ENCODE measurements at places on chromosomes 2 and 18. TPM values are rescaled to one million over a fixed set of nuclear protein-coding genes. Genes with fewer than 3 reads are reported as not detected.

The ARHGAP28 gene
- total RNA-seq, result 28.7 TPM

The KLHL29 gene
- total RNA-seq, result 34.0 TPM

The SCYGR8 gene
- not detected for total RNA-seq

The SPOPL gene
- 22.5 TPM for total RNA-seq

The NAT8 gene
- not detected for total RNA-seq

The BCL2 gene
- total RNA-seq, result 33.4 TPM

The TSPYL6 gene
- 0.18 TPM for total RNA-seq

The MAP2 gene
- 502 TPM for total RNA-seq

The ATP6V1B1 gene
- total RNA-seq, result not detected

The SPHKAP gene
- total RNA-seq, result 17.6 TPM

The EPB41L3 gene
- total RNA-seq, result 61.2 TPM

The YES1 gene
- total RNA-seq, result 44.9 TPM

The GKN2 gene
- not detected for total RNA-seq

The TEX44 gene
- total RNA-seq, result not detected

The POU3F3 gene
- 30.7 TPM for total RNA-seq

The ESPNL gene
- 0.09 TPM for total RNA-seq

The MTCL1 gene
- total RNA-seq, result 26.7 TPM

The DBI gene
- total RNA-seq, result 47.8 TPM

The FSHR gene
- total RNA-seq, result not detected

The GYPC gene
- 12.8 TPM for total RNA-seq

The RNF138 gene
- 47.6 TPM for total RNA-seq

The VWC2L gene
- 4.3 TPM for total RNA-seq

The LIMS4 gene
- total RNA-seq, result 0.45 TPM

The SATB2 gene
- total RNA-seq, result 14.2 TPM

The PUS10 gene
- 7.1 TPM for total RNA-seq

The RAB27B gene
- total RNA-seq, result 17.4 TPM

The COL4A3 gene
- 5.4 TPM for total RNA-seq

The WNT10A gene
- 0.27 TPM for total RNA-seq

The CPS1 gene
- 3.4 TPM for total RNA-seq

The SLC14A1 gene
- total RNA-seq, result 3.7 TPM

The FAM237A gene
- not detected for total RNA-seq

The MROH2A gene
- not detected for total RNA-seq

The GPN1 gene
- 27.9 TPM for total RNA-seq

The GAD1 gene
- 154 TPM for total RNA-seq

The UGT1A5 gene
- not detected for total RNA-seq

The UGT1A4 gene
- total RNA-seq, result not detected

The LINC00305 gene
- not detected for total RNA-seq

The ANKRD62 gene
- 0.18 TPM for total RNA-seq

The GALNT5 gene
- 0.45 TPM for total RNA-seq

The SCN7A gene
- total RNA-seq, result 4.9 TPM

The NABP1 gene
- 15.3 TPM for total RNA-seq

The TUBA3E gene
- not detected for total RNA-seq

The CCDC85A gene
- 25.3 TPM for total RNA-seq

The FOXD4L1 gene
- 0.27 TPM for total RNA-seq

The TANK gene
- total RNA-seq, result 64.1 TPM

The CFAP221 gene
- total RNA-seq, result 5.6 TPM

The GLB1L gene
- 4.4 TPM for total RNA-seq

The FAM110C gene
- 2.9 TPM for total RNA-seq

The STK17B gene
- 13.6 TPM for total RNA-seq

The LCT gene
- 0.09 TPM for total RNA-seq
